ENCODE measurements at places on chromosomes 5 and 9.
A peak's percentile ranks its signal among the peaks of the same experiment; 100 is the strongest.

- DNase-seq: no peak
Measured at GRCh38 chr5:36054647-36055046, 12.0 kb downstream of the UGT3A2 start.

- DNase-seq: no peak
Measured at GRCh38 chr5:79745255-79745654, 55.6 kb downstream of the CMYA5 start.

DNA sequence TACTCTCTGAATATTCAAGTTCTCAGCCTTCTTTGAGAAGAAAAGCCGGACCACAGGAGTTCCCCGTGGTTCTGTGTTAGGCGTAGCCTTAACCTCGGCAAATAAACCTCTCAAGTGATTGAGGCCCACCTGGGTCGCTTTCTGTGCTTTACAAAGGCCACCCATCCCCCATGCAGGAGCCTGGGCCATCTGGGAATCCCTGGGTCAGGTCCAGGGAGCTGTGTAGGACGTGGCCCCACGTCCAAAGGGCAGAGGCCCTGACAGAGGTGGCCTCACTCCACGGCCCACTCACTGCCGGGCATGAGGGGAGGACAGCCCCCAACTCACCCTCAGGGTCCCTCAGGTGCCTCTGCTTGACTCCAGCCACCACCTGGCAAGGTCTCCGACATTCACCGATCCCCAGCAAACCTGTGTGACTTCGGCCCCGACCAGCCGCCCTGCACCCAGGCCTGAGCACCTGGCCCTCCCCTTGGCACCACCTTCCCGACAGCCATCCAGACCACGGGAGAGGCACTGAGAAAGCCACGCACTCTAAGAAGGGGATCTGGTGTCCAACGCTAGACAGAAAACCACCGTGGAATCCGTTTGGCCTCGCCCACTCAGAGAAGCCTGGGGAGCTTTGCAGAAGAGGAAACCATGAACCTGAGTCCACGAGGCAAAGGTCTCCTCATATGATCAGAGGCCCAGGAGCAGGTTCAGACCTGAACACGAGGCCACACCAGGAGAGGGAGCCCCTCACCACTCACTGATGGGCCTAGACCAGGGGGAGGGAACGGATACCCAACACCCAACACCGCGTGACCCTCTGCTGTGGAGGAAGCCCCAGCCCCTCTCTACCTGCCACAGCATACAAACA, 4.5 kb downstream of the SLC12A7 start:
- peak; percentile 30 for DNase-seq

DNA sequence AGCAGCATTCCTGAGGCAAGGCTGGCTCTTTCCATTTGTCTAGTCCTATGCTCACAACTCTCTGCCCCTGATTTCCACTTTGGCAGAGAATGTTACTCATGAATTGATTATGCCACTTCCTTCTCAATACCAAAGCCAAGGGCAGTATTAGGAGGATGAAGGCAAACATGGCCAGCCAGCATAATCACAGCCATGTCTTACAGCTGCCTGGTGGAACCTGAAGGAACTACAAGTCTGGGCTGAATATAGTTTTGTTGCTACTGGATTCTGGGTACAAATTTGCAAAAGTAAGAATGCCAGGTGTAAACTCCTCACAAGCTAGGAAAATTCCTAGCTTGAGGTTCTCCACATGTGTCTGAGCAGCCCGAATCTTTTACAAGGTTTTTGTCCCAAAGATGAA, 4.2 kb downstream of the SIL1 start:
- DNase-seq: peak; percentile 10

GRCh38 chr5:175457466-175457865, 13.5 kb upstream of the DRD1 start:
- DNase-seq: no peak

DNA sequence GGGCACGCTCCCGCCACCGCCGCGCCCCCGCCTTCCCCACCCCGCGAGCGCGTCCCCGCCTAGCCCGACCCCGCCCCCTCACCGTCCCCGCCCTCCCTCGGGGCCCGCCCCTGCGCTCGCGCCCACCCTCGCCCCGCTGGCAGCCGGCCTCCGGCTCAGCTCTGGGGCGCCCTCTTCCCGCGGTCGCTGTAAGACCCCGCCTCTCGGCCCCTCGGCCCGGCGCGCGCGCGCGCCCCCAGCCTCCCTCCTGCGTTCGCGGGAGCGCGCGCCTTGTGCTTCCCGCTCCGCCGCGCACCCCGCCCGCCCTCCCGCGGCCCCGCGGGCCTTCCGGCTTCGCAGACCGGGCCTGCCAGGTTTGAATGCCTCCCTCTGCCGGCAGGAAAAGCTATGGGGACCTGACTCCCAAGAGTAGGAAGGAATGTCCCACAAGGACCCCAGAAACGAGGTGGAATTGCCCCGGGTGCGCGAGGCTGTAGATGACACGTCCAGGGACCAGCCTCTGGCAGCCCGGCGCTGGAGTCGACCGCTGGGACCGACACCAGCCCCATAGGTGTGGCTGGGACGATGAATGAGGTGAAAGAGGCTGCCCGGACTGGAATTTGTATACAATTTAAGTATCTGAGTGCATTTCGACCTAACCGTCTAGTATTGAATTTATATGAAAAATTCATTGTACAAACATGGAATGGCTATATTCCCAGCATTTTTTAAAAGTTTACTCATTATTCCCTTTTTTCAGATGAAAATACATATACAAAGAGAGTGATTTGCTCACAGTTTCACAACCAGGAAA, 416 bp upstream of the PTBP3 start:
- peak; percentile 93 for DNase-seq

DNA sequence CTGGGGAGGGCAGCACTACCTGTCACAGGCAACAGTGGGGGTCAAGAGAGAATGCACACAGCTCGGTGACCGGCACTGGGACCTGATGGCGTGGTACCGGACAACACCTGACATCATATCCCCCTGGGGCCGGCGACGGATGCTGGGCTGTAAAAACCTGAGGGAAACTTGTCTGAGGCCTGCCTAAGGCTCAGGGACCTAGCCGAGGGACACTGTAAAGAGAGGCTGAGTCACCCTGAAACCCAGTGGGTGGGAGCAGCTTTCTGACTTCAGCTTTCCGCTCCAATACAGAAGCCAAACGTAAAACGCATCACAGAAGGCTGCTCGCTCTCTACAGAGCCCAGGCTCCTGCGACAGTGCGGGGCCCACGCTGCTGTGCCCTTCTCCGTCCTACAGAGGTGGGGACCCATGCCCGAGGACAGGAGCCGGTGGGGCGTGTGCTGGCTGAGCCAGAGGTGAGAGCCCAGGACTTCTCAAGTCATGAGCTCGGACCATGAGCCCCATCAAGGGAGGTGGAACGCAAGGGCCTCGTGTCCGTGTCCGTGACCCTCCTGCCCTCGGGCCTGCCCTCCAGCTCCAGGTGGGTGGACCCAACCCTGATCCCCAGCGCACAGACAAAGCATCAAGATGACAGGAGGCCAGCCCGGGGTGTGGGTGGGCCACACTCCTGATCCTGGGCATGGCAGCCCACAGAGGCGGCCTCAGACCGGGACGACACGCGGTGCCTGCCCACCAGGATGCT, 5.3 kb downstream of the RALGDS start:
- DNase-seq: peak; percentile 87

DNA sequence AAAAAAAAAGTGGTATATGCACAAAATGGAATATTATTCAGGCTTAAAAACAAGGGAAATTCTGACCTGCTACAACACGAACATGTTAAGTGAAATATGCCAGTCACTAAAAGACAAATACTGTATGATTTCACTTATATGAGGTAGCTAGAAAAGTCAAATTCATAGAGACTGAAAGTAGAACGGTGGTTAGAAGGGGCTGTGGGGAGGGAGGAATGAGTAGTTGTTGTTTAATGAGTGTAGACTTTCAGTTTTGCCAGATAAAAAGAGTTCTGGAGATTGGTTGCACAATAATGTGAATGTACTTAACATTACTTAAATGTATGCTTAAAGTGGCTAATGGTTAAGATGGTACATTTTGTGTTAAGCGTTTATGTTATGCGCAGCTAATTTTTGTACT, 79.5 kb upstream of the IL12B start:
- peak; percentile 63 for DNase-seq

DNA sequence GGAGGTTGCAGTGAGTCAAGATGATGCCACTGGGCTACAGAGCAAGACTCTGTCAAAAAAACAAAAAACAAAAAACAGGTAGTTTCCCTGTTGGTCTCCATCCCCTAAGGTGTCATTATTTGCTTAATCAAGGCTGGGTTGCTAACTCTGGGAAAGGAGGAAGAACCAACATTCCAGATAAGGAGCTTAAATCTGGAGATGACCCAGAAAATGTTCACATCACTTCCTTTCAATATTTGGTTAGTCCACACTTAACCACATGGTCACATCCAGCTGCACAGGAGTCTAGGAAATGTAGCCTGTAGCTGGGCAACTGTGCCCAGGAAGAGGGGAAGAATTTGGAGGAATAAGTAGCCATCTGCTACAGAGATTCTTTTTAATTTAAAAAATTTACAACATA, 25.9 kb upstream of the MEGF9 start:
- no peak for DNase-seq

GRCh38 chr5:162372256-162372655, 304.7 kb downstream of the GABRG2 start:
- no peak for DNase-seq

GRCh38 chr9:127913682-127914081, 3.2 kb downstream of the ST6GALNAC4 start:
- DNase-seq: no peak

DNA sequence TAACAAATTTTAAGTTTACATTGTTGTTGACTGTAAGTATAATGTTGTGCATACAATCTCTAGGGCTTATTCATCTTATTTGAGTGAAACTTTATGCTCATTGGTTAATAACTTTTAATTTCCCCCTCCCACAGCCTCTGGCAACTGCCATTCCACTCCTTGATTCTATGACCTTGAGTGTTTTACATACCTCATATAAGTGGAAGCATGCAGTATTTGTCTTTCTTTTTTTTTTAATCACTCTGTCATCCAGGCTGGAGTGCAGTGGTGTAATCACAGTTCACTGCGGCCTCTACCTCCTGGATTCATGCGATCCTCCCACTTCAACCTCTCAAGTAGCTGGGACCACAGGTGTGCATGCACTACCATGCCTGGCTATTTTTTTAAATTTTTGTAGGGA, 83.9 kb downstream of the KCTD16 start:
- DNase-seq: no peak

GRCh38 chr9:121892706-121893105, 200.4 kb downstream of the TTLL11 start:
- DNase-seq: no peak

DNA sequence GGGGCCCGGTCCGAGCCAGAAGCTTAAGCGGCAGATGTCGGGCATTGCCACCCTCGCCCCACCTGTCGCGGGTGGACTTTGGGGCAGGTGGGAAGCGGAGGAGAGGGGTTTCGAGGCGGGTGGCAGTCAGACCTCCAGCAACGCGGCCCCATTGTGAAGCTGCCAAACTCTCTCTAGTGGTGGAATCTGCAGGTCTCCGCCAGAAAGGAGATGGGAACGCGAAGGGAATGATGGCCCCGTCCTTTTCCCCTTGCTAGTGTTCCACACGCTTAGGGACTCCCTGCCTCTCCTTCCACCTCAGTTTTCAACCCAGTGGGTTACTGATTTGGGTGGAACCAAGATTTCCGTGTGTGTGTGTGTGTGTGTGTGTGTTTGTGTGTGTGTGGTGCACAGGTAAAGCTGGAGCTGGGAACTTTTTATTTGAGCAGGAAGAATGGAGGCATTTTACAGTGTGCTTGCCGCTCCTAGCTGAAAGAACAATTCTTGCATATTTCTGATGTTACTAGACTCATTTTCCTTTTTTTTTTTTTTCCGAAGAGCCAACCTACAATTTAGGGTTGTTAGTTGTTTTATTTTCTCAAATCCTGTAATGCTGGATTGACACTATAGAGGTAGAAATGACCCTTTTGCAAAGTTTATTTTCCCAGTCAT, 1.3 kb downstream of the MACIR start:
- DNase-seq: peak; percentile 17

GRCh38 chr9:3385871-3386270, 139.9 kb downstream of the RFX3 start:
- peak; percentile 75 for DNase-seq

- DNase-seq: no peak
Measured at GRCh38 chr9:130689937-130690700, 3.5 kb upstream of the EXOSC2 start.

DNA sequence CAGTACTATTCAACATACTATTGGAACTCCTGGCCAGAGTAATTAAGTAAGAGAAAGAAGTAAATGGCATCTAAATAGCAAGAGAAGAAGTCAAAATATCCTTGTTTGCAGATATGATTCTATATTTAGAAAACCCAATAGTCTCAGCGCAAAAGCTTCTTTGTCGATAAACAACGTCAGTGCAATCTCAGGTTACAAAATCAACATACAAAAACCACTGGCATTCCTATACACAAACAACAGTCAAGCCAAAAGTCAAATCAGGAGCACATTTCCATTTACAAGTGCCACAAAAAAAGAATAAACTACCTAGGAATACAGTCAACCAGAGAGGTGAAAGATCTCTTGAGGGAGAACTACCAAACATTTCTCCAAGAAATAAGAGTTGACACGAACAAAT, 1901.9 kb upstream of the ACO1 start:
- no peak for DNase-seq

- DNase-seq: no peak
Measured at GRCh38 chr9:127105805-127106465, 16.5 kb downstream of the ANGPTL2 start.

- DNase-seq: no peak
Measured at GRCh38 chr5:178442405-178443257, 147.6 kb downstream of the COL23A1 start.
